ENCODE measurements at places on chromosomes 3 and 15. TPM values are rescaled to one million over a fixed set of nuclear protein-coding genes. Genes with fewer than 3 reads are reported as not detected.

PIERCE2 gene
- not detected for total RNA-seq

GRK7 gene
- total RNA-seq: 0.09 TPM

- no peaks in the 10 kb centered on the region for H3K27me3 ChIP-seq
- no peak overlapping the region for H3K27ac ChIP-seq
- no peak for DNase-seq
- H3K4me1 ChIP-seq: no peaks in the 10 kb centered on the region
- no peaks in the 10 kb centered on the region for H3K36me3 ChIP-seq
These were observed 363.4 kb upstream of the C2CD4B start for GRCh38 chr15:62528505-62528904.

DNA sequence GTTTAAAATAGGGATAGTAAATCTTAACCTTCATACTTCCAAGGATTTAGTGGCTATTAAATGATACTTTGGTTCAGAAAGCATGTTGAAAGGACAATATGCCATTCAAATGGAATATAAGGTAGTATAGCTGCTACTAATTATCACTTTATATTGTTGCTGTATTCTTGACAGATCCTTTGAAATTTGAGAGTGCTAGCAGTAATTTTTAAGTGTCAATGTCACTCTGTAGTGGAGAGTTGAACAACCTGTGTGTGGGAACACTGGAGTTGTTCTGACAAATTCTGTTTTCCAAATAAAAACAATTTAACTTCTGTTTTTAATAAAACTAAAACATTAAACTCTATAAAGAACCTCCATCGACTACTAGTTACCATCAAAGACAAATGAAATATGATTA lies 565.7 kb downstream of the FGF12 start:
- no peaks in the 10 kb centered on the region for H3K27me3 ChIP-seq
- H3K4me3 ChIP-seq: no peak overlapping the region
- no peaks in the 10 kb centered on the region for H3K4me1 ChIP-seq
- no peak for DNase-seq

DNA sequence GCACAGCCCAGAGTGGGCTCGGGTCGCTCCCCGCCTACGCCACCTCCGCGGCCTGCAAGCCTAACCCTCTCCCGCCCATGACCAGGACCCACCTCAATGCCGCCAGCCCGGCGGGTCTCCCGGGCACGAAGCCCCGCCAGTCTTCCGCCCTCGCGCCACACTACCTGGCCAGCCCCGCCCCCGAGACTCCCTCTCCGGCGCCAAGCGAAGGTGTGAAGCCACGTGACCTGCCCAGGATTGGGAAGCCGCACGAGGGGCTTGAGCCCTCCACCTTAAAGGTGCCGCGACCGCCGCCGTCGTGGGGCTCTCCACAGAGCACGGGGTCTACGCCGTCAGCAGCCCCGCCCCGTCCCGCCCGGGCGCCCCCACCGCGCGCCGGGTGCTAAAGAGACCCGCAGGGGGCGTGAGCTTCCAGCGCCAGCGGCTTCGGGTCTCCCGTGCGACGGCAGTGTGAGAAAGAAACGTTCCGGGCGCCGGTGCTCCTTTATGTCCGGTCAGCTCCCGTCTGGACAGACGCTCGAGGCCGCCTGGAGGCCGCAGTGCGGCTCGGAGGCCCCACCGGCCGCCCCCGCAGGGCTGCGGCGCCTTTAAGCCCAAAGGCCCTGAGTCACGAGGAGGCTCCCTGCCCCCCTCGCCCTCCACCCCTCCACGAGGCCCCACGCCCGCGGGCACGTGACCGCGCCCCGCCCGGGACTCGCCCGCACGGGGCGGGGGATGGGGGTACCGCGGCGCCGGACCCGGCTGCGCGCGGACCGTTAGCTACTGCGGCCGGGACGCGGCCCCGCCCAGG lies at the start of gene CPEB1:
TSS of gene CPEB1 (minus strand) at position 319 of the 790 bp plus-strand sequence. CDS start 18,904 bp downstream, outside the sequence.
- peak within 1 kb of the TSS; percentile 31 for H3K4me3 ChIP-seq
- H3K4me1 ChIP-seq: no peaks in the 10 kb centered on the region
- H3K36me3 ChIP-seq: no peaks in the 10 kb centered on the region
- H3K27me3 ChIP-seq: peaks cover 52% of the 10 kb centered on the region
- no peak within 1 kb of the TSS for H3K27ac ChIP-seq

SMCO1 gene
- not detected for total RNA-seq

DUOX1 gene
- total RNA-seq: not detected

DNA sequence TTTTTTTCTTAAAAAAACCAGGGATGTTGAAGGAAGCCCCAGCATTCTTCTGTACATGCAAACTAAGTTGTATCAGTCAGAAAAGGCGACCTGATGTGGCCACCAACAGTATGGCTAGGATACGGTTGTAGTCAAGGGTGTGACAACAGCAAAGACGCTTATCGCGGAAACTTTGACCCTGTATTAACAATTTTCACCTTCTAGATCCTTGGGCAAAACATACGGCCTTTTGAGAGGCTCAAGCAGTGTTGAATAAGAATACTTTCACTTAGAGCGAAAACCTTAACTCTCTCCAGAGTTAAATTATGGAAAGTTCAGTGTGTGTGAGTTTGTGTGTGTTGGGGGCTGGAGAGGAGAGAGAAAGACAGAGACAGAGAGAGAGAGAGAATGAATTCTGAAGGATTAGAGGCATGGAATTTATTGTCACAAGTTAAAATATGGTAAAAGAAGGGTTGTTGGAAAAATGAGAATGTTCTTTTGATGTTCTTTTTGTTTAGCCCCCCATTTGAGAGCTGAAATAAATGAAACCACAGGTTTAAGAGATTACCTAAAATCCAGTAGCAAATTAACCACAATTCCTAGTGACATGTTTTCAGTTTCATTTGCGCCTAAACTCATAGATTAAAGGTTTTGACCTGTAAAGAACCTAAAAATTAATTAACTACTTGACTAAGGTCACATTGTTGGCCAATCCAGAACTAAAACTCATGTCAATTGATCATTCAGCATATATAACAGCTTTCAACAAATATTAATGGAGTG lies 9.2 kb downstream of the ALCAM start:
- H3K27me3 ChIP-seq: no peaks in the 10 kb centered on the region
- H3K4me1 ChIP-seq: no peaks in the 10 kb centered on the region
- no peak for DNase-seq
- H3K27ac ChIP-seq: no peak overlapping the region
- H3K36me3 ChIP-seq: no peaks in the 10 kb centered on the region
- H3K4me3 ChIP-seq: no peak overlapping the region

DNA sequence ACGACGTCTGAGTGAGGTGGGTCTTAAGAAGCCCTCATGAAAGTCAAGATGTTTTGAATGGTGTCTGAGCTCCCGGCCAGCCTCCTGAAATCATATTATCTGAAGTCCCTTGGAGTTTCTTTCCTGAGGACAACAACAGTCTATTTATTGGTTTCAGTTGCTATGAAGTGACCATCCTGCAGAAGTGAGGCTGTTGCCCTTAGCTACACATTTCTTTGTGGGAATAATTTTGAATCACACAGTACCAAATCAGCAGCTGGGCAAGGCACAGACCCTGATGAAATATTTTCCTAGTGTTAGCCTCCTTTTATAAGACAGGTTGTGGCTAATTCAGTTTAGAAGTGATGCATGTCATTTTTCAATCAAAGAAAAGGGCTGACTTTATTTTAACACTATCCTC lies 220.7 kb upstream of the AZI2 start:
- no peak for DNase-seq
- H3K4me3 ChIP-seq: no peak overlapping the region
- no peak overlapping the region for H3K27ac ChIP-seq
- no peaks in the 10 kb centered on the region for H3K4me1 ChIP-seq
- peaks cover 3% of the 10 kb centered on the region for H3K27me3 ChIP-seq
- H3K36me3 ChIP-seq: no peaks in the 10 kb centered on the region

- DNase-seq: no peak
- no peaks in the 10 kb centered on the region for H3K27me3 ChIP-seq
- H3K27ac ChIP-seq: no peak overlapping the region
- H3K4me3 ChIP-seq: no peak overlapping the region
- no peaks in the 10 kb centered on the region for H3K4me1 ChIP-seq
These were observed 15.2 kb downstream of the P2RY1 start for GRCh38 chr3:152849996-152850578.

- H3K27me3 ChIP-seq: no peaks in the 10 kb centered on the region
- DNase-seq: no peak
- H3K36me3 ChIP-seq: no peaks in the 10 kb centered on the region
- H3K27ac ChIP-seq: no peak overlapping the region
These were observed 1.5 kb upstream of the GOLGA8B start for GRCh38 chr15:34584996-34585395.

DNA sequence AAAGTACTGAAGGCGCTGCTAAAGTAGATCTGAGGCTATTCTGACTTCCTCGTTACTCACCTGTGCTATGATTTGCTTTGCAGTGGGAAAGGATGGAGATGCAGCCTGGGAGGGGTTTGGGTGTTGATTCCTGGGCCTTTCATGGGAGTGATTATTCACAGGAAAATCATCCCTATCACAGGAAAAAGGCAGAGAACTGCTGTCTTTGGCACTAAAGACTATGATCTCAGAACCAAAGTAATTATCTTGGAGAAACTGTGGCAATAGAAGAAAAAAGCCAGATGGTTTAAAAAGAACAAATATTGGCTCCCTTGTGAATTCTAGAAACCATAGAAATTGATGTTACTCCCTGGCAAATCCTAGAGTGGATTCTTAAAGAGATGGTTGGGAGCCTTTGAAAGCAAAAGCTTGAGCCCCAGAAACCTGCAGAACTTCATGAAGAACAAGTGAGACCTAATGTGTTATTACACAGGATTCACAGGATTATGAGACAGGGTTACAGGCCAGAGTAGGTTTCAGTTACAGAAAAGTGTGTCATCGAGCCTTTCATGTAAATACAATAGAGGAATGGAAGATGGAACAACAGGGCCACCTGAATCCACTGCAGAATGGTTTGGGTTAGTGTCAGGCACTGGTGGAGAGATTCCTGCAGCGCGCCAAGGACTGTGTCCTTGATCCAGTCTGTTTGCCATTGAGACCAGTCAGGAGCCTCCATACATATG lies 85.7 kb downstream of the OXNAD1 start:
- no peak for DNase-seq
- peaks cover 85% of the 10 kb centered on the region for H3K36me3 ChIP-seq
- no peaks in the 10 kb centered on the region for H3K4me1 ChIP-seq

All from T-cell (primary cell).